ENCODE measurements at places on chromosomes 3 and 15. TPM values are rescaled to one million over a fixed set of nuclear protein-coding genes. Genes with fewer than 3 reads are reported as not detected.

Gene TIMP4
- not detected for total RNA-seq

Gene AADACL2
- not detected for total RNA-seq

Gene FBXW12
- not detected for total RNA-seq

Gene ZNF774
- total RNA-seq = 1.2 TPM

Gene RYR3
- total RNA-seq = not detected

Gene PIGX
- 43.7 TPM for total RNA-seq

Gene EBLN2
- total RNA-seq = 4.9 TPM

- no peaks in the 10 kb centered on the region for H3K4me1 ChIP-seq
- no peak overlapping the region for H3K4me3 ChIP-seq
Measured at GRCh38 chr3:154779571-154779970, 300.5 kb upstream of the MME start.

- no peak for DNase-seq
- H3K36me3 ChIP-seq = no peaks in the 10 kb centered on the region
- no peak overlapping the region for H3K27ac ChIP-seq
- no peaks in the 10 kb centered on the region for H3K4me1 ChIP-seq
Measured at GRCh38 chr3:197491923-197492664, 63.7 kb downstream of the BDH1 start.

DNA sequence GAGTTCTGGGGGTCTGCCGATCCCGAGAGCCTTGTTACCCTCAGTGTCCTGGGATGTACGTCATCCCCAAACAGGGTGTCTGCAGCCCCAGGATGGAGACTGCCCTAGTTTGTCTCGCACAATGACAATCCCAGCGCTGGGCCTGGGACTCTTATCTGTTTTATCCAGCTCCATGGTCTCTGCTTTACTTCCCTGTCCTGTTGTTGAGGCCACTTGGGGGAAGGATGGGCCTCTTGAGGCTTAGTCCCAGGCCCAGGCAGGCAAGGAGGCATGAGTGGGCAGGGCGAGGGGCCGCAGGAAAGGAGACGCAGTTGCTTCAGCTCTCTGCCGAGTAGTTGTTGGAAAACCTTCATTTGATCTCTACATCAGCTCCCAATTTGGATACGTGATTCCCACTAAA is 17.4 kb downstream of the SMAD6 start:
- H3K27me3 ChIP-seq = no peaks in the 10 kb centered on the region
- DNase-seq = no peak
- no peak overlapping the region for H3K4me3 ChIP-seq
- no peak overlapping the region for H3K27ac ChIP-seq

- H3K27me3 ChIP-seq = peaks cover 11% of the 10 kb centered on the region
- DNase-seq = no peak
- no peaks in the 10 kb centered on the region for H3K36me3 ChIP-seq
- no peaks in the 10 kb centered on the region for H3K4me1 ChIP-seq
- H3K27ac ChIP-seq = no peak overlapping the region
Measured at GRCh38 chr3:187434524-187434923, 66.3 kb downstream of the RTP4 start.

GRCh38 chr15:61654918-61655317 is 405.3 kb downstream of the VPS13C start:
- peaks cover 8% of the 10 kb centered on the region for H3K27me3 ChIP-seq
- no peak for DNase-seq
- H3K27ac ChIP-seq = no peak overlapping the region
- H3K4me3 ChIP-seq = no peak overlapping the region

GRCh38 chr3:23052620-23053019 is 150.5 kb upstream of the UBE2E2 start:
- H3K4me1 ChIP-seq = peaks cover 14% of the 10 kb centered on the region
- H3K27me3 ChIP-seq = no peaks in the 10 kb centered on the region
- no peaks in the 10 kb centered on the region for H3K36me3 ChIP-seq
- DNase-seq = no peak

DNA sequence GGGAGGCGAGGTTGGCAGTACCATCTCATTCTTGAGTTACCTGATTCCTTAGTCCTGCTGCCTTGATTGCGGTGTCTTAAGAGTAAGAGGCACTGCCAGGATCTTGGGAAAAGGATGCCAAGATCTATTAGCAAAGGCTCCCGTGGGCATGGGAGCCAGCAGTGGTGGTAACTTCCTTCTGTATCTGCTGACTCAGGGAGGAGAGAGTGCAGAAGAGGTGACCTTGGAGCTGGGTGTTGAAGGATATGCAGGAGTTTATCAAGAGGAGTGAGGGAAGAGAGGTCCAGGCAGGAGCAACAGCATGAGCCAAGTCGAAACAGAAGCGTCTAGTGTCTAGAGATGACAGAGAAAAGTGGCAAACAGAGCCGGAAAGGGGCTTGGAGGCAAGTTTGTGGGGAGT is 4.5 kb downstream of the MESP2 start:
- H3K27ac ChIP-seq = no peak overlapping the region
- H3K27me3 ChIP-seq = peaks cover 19% of the 10 kb centered on the region
- H3K4me3 ChIP-seq = no peak overlapping the region
- peaks cover 5% of the 10 kb centered on the region for H3K4me1 ChIP-seq
- no peak for DNase-seq

DNA sequence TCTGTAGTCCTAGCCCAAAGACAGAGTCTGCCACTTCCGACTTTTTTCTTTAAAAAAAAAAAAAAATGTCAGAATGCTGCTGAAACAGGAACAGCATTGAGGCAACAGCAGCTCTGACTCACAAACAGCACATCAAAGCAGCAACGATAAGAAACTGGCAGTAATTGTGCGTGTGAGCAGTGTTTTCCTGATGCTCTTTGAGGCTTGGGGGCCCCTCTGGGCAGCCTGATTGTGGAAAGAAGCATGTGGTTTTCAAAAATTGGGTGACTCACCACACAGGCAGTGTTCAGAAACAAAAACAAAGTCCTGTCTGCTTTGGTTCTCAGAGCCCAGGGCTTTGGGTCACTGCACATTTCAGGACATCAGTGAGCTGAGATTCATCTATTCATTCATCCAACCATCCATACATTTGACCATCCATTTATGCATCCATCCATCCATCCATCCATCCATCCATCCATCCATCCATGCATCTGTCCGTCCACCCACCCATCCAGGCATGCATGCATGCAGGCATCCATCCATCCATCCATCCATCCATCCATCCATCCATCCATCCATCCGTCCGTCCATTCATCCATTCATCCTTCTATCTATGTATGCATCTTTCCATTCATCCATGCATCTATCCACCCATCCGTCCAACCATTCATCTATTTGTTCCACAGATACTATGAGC is 308.4 kb downstream of the RPLP1 start:
- peak overlapping the region; percentile 16 for H3K4me3 ChIP-seq
- peak; percentile 92 for DNase-seq
- peaks cover 1% of the 10 kb centered on the region for H3K27me3 ChIP-seq
- peaks cover 11% of the 10 kb centered on the region for H3K36me3 ChIP-seq
- peak overlapping the region; percentile 83 for H3K27ac ChIP-seq
- peaks cover 68% of the 10 kb centered on the region for H3K4me1 ChIP-seq

DNA sequence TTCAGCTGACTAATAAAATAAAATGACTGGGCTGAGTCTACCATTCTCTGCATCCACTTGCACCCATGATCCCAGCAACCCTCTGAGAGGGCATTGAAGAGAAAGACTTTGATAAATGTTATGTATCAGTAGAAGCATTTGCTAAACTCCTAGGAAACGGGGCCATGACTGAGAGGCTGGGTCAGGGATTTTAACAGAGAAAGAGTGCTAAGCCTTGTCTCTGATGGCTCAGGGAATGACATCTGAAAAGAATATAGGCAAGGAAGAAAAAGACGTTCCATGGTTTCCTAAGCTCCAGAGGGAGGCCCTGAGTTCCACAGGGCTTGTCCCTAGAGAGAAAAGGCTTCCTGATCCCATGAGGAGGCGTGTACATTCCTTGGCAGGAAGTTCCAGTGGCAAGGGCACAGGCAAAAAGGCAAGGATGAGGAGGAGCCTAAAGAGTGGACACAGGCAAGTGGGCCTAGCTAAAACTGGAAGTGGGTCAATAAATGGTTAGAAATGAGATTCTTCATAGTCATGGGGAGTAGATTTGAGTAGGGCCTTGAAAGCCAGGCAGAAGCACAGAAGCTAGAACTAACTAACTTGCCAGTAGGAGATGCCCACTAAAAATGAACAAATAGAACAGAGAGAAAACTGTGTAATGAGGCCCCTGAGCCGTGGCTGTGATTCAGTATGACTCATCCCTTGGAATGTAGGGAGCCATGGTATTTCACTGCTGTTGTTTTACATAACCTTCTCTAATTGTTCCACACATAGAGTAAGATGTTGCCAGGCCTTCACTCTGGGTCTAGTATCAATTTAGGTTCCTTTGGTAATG is 44.9 kb upstream of the MANF start:
- H3K36me3 ChIP-seq = no peaks in the 10 kb centered on the region
- H3K27me3 ChIP-seq = no peaks in the 10 kb centered on the region
- peaks cover 4% of the 10 kb centered on the region for H3K4me1 ChIP-seq
- no peak overlapping the region for H3K27ac ChIP-seq
- no peak overlapping the region for H3K4me3 ChIP-seq

DNA sequence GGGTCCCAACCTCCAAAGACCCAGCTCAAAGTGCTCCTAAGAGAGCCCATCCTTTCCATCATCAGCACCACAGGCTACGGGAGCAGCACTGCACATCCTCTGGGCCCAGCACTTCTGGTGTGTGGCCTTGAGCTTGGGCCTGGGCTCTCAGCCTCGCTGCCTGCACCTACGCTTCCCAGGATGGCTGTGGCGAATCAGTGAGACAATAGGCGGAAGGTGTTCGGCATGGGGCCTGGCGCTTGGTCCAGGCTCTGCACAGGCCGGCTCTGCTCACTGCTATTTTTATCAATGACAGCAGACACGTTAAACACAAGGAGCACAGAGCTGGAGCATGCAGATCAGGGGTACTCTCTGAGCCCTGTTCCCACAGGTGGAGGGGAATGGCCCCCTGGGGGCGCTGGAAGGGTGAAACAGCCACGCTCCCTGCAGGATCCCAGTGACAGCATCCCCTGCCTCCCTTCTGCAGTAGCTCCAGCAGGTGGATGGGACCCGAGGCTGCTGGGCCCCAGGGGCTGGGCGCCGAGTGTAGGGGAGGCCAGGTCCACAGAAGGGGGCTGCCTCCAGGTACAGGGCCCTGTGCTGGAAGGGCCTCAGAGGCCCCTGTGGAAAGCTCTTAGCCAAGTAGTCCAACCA is 90.0 kb upstream of the RPL32 start:
- DNase-seq = no peak
- no peaks in the 10 kb centered on the region for H3K27me3 ChIP-seq
- peaks cover 3% of the 10 kb centered on the region for H3K36me3 ChIP-seq
- no peak overlapping the region for H3K4me3 ChIP-seq
- H3K27ac ChIP-seq = no peak overlapping the region
